Retinal pigment epithelial cell (primary cell): ENCODE measurements at places on chromosomes 2 and 18.

DNA sequence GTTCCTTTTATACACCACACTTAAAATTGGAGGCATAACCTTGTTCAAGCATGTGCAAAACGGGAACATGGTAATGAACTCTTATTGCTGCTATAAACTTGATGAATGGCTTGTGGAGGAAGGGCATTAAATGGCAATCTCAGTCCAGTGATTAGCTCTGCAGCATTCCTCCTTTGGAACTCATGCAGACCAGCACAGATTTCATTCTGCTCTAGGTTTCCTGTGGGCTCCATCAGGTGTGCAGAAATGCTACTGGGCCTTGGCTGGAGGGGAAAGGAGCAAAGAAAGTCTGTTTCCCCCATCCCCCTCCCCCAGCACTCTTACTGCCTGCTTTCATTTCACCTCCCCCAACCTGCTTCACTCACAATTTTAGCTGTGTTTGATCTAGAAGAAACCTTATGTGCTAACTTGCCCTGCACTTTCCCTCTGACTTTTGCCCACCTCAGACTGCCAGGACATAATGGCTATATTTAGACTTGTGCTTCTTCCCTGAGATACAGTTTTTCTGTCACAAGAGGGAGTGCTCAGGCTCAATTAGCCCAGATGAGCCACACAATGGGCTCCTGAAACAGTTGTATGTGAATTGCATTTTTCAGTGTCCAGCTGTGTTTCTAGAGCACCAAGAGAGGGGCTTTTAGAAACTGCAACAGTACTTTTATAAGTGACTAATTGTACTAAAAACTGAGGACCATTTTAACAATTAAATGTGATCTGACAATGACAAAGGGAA lies 109.8 kb downstream of the FSHR start:
- DNase-seq: no peak

- peak; percentile 12 for DNase-seq
Measured at GRCh38 chr2:200943527-200944105, 19.8 kb downstream of the ORC2 start.

DNA sequence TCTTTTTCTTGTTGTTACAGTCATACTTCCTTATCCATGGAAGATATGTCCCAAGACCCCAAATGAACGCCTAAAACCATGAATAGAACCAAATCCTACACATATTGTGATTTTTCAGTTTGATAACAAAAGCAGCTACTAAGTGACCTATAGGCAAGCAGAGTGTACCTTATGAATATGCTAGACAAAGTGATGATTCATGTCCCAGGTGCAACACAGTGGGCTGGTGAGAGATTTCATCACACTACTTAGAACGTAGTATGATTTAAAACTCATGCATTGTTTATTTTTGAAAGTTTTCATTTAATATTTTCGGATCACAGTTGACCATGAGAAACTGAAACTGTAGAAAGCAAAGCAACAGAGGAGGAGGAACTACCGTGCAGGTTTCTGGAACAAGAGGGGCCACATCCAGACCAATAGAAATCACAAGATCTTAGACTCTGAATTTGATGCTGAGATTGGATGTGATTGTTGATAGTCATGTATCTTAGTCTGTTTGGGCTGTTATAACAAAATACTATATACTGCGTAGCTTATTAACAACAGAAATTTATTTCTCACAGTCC lies 470.8 kb upstream of the VRK2 start:
- no peak for DNase-seq

DNA sequence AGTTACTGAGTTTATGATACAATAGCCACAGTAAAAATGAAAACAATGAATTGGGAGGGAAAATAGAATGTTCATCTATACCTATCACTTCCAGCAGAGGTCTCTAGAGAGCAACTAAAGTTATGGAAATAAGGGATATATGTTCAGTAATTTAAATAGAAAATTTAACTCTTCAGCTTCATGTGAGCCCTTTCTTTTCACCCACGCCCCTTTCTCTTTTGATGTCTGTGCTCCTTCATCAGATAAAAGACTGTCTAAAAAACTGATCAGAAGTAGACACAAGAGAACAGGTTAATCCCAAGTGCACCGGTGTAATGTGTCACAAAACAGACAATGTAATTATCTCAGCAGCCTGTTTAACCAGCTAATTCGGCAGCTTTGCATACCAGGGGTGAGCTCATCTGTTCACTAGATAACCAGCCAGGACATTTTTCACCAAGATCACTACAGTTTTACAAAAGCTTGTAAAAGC lies 238.5 kb upstream of the ERBB4 start:
- DNase-seq: peak; percentile 13

DNA sequence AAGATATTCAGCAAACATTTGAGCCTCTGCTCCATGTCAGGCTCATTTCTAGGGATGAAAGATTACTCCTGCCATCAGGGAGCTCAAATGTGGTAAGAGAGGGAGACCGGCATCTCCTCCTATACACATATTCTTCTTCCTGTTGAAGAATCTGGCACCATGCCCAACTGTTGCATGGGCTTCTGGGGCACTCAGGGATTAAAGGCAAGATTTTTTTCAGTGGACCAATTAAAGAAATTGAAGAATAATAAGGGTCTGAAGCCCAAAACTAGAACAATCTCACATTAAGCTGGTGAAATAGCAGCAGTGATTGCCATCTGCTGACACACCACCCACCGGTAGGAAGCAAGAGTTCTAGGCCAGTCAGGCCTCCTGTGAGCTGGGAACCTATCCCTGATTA lies 145.4 kb upstream of the LYPD6 start:
- DNase-seq: peak; percentile 79

- DNase-seq: peak; percentile 47
Measured at GRCh38 chr18:55321265-55322177, 266.5 kb downstream of the TCF4 start.

DNA sequence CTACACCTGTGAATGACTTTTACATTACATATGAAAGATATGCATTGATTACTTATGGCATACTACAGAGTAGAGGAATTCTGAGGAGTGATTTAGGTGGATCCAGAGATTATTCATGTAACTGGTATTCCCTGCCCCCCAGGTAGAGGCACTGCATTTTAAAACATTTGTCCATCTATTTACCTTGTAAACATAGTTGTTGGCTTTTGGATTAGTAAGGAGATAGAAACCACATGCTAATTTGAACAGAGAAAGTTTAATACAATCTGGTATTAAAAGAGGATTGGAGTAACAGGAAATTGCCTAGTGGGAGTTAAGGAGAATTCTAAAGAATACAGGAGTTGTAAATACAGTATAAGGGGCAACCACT lies 15.9 kb downstream of the GALNT3 start:
- no peak for DNase-seq

DNA sequence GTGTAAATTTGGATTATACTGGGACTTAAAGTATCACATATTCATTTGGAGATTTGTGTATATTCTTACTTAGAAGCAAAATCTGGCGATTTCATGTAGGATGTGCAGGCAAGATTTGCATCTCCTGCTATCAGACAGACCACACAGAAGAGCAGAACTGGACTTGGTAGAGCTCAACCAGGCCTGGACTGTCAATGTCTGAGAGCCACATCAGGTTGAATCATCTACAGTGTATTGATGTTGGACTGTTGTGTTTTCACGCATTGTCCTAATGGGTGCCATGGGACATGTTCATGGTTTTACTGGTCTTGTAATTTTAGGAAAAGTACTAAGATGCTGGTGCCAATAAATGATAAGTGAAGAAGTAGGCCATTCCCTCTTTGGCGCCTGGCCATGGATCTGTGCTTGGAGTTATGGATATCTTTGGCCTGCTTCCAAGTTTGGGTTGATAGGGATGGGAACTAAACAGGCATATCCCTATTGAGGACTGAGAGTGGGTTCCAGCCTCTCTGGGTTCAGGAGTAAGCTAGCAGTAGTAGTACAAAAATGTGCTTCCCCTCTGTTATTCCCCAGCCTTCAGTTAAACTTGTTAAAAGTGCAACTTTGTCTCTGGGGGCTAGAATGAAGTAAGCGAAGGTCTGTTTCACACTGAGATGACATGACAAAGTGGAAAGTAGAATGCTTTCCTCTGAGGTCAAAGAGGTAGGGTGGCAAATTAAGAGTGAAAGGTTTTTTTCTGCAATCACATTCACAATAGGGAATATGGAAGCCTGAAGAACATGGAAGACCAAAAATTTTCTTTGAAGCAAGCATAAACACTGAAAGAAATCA lies 49.2 kb upstream of the NEMP2 start:
- no peak for DNase-seq

DNA sequence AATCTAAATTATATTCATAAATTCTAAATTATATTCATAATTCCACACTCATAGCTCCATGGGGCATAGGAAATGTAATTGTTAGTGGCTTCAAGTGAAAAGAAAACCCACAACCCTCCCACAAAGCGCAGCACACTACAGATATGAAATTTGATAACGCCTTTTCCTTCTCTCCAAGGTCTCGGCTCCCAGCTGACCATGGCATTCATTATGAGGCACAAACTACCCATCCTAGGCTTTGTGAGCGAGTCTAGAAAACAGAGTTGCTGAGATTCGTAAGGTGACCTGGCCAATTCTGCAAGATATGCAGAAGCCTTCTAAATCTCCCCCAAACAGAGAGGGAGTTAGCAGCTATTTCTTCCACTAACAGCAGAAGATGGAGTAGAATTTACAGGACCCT lies 5.4 kb downstream of the NPPC start:
- no peak for DNase-seq

DNA sequence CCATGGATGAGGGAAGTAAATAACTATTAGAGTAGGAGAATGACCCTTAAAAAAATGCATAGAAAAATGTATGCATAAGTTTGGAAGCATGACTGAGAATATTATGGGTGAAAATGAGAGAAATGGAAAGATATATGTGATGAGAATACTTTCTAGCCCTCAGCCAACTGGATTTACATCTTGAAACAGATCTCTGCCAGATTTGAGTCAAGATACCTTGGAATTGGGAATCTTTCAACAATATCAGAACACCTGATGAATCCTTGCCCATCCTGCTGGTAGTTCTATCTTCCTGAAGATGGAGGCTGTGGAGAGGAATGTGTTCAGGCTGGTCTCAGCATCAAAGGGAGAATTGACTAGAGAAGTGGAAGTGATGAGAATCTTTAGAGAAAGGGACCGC lies 5.8 kb downstream of the TET3 start:
- DNase-seq: no peak

DNA sequence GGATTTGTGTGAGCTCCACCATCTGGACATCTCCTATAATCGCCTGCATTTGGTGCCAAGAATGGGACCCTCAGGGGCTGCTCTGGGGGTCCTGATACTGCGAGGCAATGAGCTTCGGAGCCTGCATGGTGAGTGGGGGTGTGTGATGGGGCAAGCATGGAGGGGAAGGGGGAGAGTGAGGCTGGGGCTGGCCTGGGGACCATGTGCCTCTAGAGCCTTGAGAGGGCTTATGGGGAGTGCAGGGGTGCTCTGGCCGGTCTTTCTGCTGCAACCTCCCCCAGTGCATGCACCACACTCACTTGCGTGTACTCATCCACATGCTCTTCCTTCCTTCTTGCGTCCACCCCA lies 7.9 kb downstream of the STK11IP start:
- DNase-seq: no peak

GRCh38 chr2:129798626-129799025 lies 180.8 kb upstream of the RAB6C start:
- no peak for DNase-seq

- DNase-seq: no peak
Measured at GRCh38 chr18:48949606-48950535, 894 bp downstream of the SMAD7 start.

- DNase-seq: no peak
Measured at GRCh38 chr2:21452263-21452662, 328.5 kb downstream of the TDRD15 start.

DNA sequence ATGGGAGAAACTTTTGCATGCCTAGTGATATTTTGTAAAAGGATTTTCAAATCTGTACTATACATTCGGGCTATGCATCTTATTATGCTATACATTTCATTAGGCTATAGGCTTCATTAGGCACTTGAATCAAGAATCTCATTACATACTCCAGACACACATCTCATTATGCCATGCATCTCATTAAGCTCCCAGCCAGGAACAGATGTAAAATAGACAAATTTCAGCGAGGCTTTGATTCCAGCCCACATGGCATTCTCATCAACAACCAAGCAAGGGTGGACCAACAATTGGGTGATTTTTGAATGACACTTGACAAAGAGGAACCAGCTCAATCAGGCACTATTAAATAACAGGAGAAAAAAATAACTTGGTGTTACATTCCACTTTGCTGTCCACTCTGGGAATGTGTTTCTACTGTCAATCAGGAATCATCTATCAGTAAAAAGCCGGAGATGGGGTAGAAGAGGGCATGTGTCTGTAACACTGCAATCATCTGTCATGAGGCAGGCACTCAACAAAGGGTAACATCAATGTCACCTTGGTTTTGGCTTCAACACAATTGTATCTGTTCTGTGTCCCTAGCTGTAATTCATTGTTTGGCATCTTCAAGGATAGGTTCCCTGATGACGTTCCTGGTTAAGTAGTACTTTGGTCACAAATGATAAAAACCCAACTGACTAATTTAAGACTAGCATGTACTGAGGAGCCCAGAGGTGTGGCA lies 498.6 kb downstream of the EPHA4 start:
- DNase-seq: no peak

GRCh38 chr2:136308611-136309010 lies 190.7 kb upstream of the CXCR4 start:
- DNase-seq: no peak

GRCh38 chr18:50172367-50172766 lies 22.6 kb downstream of the MYO5B start:
- no peak for DNase-seq

- DNase-seq: no peak
Measured at GRCh38 chr2:191023235-191023679, 9.3 kb upstream of the STAT1 start.

DNA sequence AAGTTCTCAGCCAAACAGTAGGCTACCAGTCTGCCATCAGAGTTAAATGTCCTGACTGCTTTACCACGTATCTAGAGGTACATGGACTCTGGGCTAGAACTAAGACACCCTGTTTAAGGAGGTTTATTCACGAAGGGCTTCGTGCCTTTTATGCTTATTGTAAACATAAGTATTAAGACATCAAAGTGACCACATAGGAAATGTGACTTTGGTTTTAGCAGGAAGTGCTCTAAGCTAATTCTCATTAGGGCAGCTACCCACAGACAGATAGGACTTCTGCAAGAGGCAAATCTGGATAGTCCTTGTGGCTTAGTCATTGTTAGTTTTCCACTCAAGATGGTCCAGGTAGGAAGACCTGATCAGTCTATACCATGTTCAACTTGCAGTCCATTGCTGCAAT lies 233.3 kb upstream of the MGAT5 start:
- no peak for DNase-seq

GRCh38 chr2:138081225-138082073 lies 117.2 kb downstream of the HNMT start:
- no peak for DNase-seq

DNA sequence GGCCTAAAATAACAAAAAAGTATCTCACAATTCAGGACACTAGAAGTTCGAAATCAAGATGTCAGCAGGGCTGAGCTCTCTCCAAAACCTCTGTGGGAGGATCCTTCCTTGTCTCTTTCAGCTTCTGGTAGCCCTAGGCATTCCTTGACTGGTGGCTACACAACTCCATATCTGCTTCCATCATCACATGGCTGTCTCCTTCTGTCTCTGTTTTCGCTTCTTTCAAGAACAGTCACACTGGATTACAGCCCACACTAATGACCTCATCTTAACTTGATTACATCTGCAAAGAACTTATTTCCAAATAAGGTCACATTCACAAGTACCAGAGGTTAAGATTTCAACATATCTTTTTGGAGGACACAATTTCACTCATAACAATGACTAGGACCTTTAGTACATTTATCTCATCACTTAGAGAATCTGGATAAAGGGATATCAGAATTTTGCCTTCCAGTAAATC lies 275.2 kb downstream of the IRS1 start:
- DNase-seq: no peak
